ENCODE measurements at places on chromosomes 6 and 20.

DNA sequence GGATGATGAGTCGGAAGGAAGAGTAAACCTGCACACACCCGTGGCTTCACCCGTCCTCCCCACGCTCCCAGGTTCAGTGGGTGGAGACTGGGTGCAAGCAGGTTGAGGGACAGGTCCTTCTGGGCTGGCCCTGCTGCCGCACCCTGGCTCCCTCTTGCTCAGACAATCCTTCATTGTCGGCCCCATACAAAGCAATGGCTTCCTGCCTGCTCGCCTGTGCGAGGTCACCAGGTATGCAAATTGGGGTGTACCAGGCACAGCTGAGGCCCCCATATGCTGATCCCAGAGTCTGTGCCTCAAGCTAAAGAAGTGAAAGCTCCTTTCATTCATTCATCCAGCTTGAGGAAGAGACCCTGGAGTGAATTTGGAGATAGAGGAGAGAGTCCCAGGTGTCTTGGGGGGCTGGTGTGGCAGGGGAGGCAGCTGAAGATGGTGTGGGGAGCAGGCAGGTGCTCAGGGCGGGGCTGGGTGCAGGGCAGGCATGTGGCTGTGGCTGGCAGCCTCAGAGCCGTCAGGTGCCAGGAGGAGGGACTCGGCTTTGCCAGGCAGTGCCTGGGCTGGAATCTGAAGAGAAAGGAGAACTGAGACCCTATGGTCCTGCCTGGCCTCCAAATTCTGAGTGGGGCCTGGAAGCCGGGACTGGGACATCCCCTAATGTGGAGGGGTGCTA, 4.7 kb downstream of the SLCO4A1 start:
- DNase-seq: no peak

- DNase-seq: no peak
These were observed 395.6 kb downstream of the CDH4 start for GRCh38 chr20:61647702-61648101.

GRCh38 chr20:55790178-55790577, 215.1 kb downstream of the CBLN4 start:
- no peak for DNase-seq

GRCh38 chr6:31441365-31442267, 38.2 kb downstream of the MICA start:
- DNase-seq: peak; percentile 83

- no peak for DNase-seq
These were observed 818 bp upstream of the TRMT11 start for GRCh38 chr6:125985522-125985921.

DNA sequence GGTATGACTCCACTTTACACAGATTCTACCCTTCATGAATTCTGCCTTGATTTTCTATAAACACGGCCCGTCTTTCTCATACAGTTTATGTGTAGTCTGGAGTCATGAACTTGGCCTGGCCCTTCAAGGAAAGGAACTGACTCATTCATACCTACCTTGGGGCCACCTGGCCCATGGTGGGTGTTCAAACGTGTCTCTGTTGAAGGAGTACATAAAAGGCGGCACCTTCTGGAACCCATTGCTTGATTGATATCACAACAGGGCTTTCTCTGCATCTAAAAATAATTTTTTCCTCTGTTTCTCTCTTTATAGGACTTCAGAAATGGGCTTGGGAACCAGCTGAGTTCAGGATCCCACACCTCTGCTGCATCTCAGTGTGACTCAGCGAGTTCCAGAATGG, 363.0 kb upstream of the SOX4 start:
- DNase-seq: no peak

DNA sequence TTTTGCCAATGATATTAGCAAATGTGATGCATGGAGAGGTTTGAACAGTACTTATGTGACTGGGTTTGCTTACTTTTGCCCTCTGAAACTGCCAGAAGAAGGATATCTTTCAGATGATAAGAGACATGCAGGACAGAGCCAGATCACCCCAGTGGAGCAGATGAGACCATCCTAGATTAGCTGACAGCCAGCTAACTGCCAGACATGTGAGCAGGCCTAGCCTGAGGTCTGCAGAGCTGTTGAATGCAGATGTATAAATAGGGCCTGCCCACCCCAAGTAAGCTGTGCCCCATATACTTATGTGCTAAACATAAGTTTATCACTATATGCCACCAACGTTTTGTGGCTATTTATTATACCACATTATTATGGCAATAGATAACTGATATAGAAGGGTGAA, 5.9 kb downstream of the ZSCAN31 start:
- DNase-seq: no peak

GRCh38 chr6:33429750-33430052, 9.8 kb downstream of the SYNGAP1 start:
- no peak for DNase-seq

- DNase-seq: peak; percentile 92
These were observed at the start of gene FKBP1A for GRCh38 chr20:1392693-1393506. FKBP1A (minus strand) TSS chr20:1393054; CDS start chr20:1392998, 56 bp downstream.

DNA sequence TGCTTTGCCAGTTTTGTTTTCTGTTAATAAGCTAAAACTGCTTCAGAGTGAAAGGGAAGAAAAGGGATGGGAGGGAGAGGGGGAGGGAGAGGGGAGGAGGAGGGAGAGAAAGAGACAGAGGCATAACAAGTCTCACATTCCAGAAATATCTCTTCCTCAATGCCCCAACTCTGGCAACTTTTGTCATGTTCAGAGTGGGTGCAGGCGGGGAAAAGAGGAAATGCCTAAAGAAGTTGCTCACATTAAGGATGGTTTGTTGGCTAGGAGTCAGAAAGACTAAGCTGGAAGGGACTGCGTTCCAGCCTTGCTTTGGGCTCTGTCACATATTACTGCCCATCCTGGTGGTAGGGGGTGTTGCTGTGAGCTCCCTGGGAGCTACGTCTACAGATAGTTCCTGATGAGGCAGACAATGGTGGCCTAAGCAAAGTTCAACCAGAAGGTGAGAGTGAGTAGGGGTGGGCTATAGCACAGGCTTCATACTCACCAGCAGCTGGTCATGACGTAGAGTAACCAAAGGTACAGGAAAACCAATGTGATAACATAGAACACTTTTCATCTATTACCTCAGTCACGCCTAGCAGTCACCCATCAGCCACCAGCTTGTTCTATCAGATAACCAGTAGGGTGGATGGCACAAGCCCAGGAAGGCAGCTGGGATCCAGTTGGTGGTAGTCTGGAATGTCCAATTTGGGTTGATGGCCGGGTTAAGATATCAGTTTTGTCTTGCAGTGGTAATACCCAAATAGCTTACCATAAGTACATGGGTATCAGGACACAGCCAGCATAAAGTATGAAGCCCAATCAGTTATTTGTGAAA, 2.1 kb downstream of the TSPYL4 start:
- DNase-seq: no peak

DNA sequence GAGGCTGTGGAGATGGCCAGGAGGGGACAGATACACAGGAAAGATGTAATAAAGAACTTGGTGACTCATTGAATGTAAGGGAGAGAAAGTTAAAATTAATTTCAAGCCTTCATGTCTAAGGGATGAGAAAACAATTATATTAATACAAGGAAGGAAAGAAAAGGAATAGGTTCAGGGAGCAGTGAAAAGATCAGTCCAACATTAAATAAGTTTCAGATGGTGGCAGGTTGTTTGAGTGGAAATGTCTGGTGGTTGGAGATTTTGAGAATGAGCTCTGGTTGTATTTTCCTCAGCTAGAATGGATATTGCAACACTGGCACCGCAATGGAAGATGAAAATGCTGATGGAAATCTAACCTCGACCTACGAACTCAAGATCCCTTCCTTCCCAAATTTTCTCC, 304.3 kb downstream of the COL12A1 start:
- DNase-seq: no peak

DNA sequence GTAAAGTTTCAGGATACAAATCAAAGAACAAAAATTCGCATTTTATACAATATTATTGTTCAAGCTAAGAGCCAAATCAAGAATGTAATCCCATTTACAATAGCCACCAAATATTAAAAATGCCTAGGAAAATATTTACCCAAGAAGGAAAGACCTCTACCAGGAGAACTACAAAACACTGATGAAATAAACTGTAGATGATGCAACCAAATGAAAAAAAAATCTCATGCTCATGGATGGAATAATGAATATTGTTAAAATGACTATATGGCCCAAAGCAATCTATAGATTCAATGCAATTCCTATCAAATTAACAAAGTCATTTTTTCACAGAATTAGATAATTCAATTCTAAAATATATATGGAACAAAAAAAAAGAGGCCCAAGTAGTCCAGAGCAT, 708.8 kb upstream of the MAN1A1 start:
- no peak for DNase-seq

- no peak for DNase-seq
These were observed 51.3 kb downstream of the VSTM2L start for GRCh38 chr20:37954190-37954589.

DNA sequence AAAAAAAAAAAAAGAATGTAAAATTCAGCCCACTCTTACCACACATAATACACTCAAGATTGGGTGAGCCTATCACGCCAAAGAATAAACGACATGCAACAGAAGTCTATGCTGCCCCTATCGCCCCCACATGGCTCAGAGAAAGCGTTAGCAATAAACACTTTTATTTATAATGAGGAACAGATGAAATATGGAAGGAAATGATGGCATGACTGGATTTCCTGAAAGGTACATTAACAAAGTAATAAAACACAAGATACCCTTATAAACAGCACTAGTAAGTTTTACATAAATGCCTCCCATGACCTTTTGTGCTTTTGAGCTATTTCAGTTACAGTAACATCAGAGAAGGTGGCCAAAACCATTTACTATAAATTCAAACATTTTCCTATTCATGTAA, 71.4 kb upstream of the SCAF8 start:
- DNase-seq: no peak

GRCh38 chr20:16317445-16318362, 255.5 kb downstream of the KIF16B start:
- no peak for DNase-seq

- no peak for DNase-seq
These were observed 465.3 kb upstream of the SYNCRIP start for GRCh38 chr6:86107985-86108384.

DNA sequence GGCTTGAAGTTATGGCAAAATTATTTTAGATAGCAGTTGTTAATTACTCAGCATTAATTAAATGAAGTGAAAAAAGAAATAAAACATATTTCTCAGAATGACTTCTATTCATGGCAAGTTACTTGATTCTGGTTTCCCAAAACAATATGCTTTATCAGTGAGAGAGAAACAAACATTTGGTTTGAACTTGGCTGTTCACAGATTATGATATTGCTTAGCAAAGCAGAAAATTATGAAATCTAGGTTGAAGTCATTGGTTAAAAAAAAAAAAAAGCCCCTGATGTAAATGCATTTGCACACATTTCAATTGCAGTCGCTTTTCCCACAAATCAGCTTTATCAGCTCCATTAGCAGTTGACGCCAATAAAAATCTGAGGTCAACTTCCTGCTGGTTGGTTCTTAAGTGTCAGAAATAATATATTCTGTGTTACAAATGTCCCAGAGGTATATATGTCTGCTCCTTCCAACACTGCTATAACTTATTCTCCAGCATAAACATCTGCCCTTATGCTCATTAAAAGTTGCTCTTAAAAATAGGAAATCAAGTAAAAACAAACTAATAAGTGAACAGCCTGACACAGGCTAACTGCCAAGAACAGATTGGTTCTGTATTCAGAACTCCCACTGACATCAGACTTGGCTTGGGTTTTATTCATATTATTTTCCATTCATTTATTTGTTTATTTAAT, 275.4 kb downstream of the PHF3 start:
- DNase-seq: no peak

DNA sequence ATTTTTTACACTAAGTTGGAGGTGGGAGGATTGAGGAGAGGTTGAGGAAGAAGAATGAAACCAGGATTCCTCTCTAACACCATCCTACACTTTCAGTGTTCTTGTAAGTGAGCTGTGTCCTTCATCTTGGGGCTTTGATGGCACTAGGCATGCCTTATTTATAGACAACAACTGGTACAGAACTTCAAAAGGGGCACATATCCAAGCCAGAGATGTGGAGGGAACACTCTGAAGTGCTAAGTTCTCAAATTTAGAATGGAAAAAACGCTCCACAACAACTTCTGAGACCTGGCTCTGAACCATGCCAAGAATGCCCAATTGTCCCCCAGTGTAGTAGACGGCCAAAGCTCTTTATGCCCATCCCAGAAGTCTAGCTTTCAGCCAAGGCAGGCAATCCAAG, 16.2 kb upstream of the PKHD1 start:
- no peak for DNase-seq

- DNase-seq: no peak
These were observed 22.2 kb downstream of the SAMHD1 start for GRCh38 chr20:36929290-36929689.

DNA sequence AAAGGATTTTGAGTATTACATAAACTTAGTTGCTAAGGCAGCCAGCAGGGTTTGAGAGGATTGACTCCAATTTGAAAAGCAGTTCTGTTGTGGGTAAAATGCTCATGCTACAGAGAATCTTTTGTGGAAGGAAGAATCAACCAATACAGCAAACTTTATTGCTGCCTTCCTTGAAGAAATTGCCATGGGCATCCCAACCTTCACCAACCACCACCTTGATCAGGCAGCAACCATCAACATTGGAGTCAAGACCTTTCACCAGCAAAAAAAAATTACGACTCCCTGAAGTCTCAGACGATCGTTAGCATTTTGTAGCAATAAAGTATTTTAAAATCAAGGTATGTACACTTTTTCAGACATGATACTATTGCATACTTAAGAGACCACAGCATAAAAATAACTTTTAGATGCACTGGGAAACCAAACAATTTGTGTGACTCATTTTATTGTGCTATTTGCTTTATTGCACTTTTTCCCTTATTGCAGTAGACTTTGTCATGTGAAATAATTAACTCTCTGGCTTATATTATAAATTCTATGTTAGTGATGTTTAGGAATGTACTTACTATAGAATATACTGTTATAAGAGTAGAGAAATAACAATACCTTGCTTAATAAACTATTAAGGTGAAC, 390.8 kb downstream of the CDKAL1 start:
- DNase-seq: no peak

- no peak for DNase-seq
These were observed 2.1 kb upstream of the ARMC2 start for GRCh38 chr6:108846101-108846500.

GRCh38 chr6:92132457-92132856, 1286.9 kb downstream of the EPHA7 start:
- no peak for DNase-seq

- DNase-seq: no peak
These were observed 8.1 kb downstream of the NOL4L start for GRCh38 chr20:32577023-32577422.

Measured in activated naive CD8-positive, alpha-beta T cell treated with anti-CD3 and anti-CD28 coated beads for 36 hours (primary cell).